ENCODE measurements at places on chromosomes 4 and X.

GRCh38 chrX:26909728-26910127 lies 553.4 kb downstream of the PPP4R3C start:
- DNase-seq = no peak

- DNase-seq = no peak
These were observed 2.2 kb upstream of the MSANTD1 start for GRCh38 chr4:3246458-3247398.

GRCh38 chr4:181908168-181908567 lies 335.0 kb upstream of the TENM3 start:
- no peak for DNase-seq

DNA sequence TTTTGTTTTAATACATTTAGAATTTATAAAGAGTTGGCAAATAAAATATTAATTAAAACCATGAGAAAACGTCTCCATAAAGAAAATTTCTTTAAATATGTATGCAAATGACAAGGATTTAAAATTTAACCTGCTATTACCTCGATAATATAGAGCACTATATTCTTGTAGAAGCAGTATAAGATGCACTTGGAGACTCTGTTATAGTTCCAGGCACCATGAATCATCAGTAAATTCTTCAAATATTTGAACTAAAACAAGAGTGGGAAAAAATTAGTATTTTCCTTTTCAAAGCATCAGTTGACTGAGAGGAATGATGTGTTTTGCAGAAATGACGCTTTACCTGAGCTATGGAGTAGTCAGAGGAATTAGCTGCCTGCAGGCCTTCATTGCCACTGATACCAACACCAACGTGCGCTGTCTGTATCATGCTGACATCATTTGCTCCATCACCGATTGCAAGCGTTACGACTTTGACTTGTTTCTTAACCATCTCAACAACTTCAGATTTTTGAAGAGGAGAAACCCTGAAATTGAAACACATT lies 67.3 kb downstream of the SHISA3 start:
- DNase-seq = no peak

GRCh38 chr4:173501592-173502150 lies 28.4 kb downstream of the HAND2 start:
- DNase-seq = no peak

All from NAMALWA (cell line).